Hippocampal formation (tissue), 2 donors: ENCODE measurements at places on chromosomes 4 and X.

- no peak for DNase-seq
These were observed 81.7 kb downstream of the ALPK1 start for GRCh38 chr4:112378858-112379257.

DNA sequence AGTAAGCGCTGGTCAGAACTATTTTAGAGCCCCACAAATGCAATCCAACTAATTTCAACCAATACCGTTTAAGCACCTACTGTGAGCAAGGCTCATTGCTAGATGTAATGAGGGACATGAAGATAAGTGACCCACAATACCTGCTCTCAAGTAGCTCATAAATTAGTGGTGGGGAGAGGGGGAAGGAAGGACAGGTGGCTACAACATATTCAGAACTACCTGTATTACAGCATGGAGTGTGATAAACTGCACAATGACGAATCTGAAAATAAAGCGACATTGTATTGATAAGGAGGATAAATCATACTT, 311.6 kb upstream of the DIAPH2 start:
- DNase-seq: no peak

GRCh38 chr4:48575964-48576363, 85.9 kb downstream of the ZAR1 start:
- DNase-seq: no peak

- no peak for DNase-seq
These were observed 81.4 kb downstream of the SPANXN3 start for GRCh38 chrX:143435916-143436315.

- DNase-seq: no peak
These were observed at the start of gene FRG1 for GRCh38 chr4:189940178-189941004. Gene FRG1, plus strand, starts transcription at chr4:189940872. Its CDS starts 138 bp downstream, at chr4:189941010.

- no peak for DNase-seq
These were observed 57.7 kb upstream of the ATXN3L start for GRCh38 chrX:13377550-13377934.

DNA sequence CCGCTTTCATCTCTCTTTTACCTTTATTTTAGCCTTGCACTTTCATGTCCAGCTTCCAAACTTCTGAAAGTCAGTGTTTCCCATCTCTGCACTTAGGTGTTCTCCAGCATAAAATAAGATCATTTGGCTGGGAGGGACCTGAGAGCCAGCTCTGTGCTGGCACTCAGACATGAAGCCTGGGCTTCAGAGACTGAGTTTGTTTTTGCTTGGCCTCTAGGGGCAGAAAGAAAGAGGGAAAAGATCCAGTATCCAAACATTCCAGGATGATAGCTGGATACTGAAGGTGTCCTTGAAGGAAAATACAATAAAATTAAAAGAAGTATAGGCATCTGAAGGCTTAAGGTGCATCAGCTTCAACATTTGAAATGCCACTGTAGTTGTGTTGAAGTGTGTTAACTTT, 202.4 kb upstream of the ZIC3 start:
- no peak for DNase-seq

GRCh38 chr4:115113506-115114106, at the start of gene NDST4:
Gene NDST4, minus strand, starts transcription at chr4:115113620. Its CDS starts 36,584 bp downstream, at chr4:115077036.
- no peak for DNase-seq

- no peak for DNase-seq
These were observed 9.5 kb upstream of the HPGDS start for GRCh38 chr4:94352163-94352562.
